ENCODE measurements at places on chromosomes 1 and 21.

DNA sequence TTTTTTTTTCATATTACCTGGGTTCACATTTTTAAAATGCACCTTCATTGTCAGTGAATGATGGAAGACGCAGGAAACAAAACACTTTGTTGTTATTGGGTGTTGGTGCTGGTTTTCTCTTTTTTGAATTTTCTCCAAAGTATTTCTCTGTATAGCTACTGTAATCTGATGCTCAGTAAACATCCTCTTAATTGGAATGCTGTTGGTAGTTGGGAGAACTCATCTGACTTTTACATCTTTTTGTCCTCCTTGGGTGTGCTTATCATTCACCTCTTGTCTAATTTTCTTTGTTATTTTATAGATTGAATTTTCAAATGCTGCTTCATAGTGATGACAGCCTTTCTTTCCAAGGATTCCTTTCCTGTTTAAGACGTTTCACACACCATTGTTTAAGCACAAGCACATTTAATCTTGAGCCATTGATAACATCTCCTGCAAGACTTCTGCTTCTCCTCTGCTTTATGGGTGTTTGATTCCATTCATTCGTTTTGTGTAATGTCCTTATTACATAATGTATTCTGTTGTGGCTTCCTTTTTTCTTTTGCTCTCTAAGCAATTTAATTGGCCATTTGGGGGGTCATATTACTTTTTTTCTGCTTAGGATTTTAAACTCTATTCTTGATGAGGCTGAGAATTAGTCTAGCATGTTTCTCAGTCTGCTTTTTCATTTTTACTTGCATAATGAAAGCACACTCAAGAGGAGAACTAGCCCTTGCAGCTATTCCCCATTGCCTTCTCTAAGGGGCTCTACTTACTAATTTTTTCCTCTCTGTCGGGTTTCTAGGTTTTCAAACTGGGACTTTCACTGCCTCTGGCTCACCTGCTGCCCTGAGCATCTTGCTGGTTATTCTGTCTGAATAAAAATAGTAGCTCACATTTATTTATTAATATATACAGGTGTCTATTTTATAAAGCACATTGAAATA is 42.0 kb upstream of the CD34 start:
- DNase-seq: no peak

GRCh38 chr1:89905395-89906058 is 84.7 kb downstream of the LRRC8D start:
- DNase-seq: no peak

- no peak for DNase-seq
Measured at GRCh38 chr21:45114475-45114874, 40.1 kb downstream of the ADARB1 start.

DNA sequence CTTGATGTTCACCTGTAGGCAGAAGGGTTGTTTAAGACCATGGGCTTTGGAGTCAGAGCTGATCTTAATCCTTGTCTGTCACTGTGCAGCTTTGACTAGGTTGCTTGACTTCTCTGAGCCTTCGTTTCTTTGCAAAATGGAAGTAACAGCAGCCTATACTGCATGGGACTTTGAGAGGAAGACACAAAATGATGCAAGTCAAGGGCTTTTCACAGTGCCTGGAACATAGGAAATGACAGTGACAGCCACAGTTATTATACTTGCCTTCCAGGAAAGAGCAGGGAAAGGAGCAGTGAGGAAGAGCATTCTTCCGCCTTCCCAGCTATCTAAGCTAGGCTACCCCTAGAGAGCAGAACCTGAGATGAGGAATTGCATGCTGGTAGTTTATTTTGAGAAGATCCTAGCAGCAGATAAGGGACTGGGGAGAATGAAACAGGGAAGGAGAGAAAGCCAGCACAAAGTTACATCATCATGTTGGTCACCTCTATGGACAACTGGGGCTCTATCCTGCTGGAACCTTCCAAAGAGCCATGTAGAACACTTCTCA is 3.1 kb downstream of the CSF3R start:
- no peak for DNase-seq

DNA sequence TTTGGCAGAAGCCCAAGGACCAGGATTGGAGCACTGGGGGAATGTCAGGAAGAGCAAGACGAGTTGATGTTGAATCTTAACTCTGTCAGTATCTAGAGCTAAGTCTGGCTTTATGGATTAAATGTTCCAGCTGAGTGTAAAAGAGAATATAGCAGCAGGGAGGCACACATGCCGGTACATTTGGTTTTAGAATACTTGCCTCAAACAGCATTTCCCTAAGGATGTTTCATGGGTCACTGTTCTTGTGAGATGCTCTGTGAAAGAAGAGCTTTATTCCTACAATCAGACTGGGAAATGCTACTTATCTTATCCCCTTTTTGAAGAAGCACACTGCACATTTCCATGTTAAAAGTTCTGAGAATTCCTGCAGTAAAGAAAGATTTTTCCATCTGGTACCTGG is 440.3 kb upstream of the B3GALT2 start:
- no peak for DNase-seq

GRCh38 chr1:5975133-5975880 is 16.9 kb downstream of the NPHP4 start:
- no peak for DNase-seq

DNA sequence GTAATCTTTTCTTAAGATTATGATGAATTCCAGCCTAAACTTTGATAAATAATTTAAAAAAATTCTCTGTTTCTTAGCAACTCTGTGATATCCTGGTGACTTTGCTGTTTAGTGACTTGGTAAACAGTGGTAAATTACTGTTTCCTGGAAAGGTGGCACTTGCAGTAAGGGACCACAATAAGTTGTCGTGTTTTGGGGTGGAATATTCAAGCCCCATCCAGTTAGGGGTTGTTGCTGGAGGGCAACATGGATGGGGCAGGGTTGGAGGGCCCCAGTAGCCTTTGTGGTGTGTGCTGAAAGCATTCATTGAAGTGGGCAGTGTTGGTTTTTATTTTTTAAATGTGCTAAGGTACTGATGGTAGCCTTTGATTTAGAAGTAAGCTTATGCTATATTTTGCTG is 30.3 kb downstream of the PRDM2 start:
- no peak for DNase-seq

DNA sequence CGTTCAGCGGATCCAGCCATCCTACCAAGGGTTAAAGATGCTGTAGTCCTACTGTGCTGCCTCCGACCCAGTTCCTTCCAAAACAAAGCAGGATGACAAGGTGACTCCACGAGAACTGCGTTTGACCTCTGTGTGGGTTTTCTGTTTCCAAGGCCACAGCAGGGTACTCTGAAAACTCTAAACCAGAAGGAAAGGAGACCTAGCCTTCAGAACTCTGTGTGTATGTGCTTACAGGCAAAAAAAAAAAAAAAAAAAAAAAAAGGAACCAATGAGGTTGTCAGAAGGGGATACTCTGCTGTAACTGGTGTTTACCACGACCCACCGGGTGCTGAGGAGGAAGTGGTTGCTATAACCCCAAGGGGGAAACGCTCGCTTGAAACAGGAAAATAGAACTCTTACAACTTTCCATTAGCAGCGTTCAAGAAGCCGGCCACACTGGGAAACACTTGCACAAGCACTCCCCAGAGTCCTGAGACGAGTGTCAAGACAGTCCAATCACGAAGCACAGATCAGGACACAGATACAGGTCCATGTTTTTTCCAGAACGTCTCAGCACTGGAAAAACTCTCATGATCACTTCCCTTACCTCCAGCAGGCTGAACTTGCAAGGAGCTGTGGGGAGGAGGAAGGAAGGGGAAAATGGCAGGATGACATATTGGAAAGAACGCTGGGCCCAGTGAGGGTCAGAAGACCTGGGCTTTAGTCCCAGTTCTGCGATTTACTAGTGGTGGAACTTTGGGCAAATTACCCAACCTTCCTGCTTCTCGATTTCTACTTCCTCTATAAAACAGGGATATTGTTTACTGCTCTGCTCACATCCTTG is 64.0 kb downstream of the ITPKB start:
- peak; percentile 54 for DNase-seq

- DNase-seq: no peak
Measured at GRCh38 chr1:171434717-171435346, 50.5 kb upstream of the PRRC2C start.

GRCh38 chr1:223216531-223217205 is 73.6 kb upstream of the TLR5 start:
- DNase-seq: no peak

DNA sequence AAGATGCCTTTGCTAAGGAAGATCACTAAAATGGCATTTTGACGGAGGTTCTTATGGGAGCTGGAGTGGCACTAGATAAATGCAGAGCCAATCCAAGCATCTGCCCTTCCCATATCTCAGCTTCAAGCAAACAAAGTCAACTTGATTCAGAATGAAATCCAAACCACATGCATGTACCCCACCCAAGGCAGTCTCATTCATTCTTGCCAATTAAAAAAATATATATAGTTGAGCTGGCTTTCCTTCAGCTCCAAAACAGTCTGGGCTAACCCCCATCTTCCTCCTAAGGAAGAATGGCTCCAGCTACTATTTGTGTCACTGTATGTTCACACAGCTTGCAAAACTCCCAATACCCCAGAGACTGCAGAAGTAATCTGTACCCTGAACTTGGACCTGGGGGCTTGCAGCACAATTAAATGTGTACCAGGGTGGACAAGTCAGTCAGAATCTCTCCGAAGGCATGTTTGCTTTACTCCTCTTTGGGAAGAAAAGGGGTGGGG is 35.4 kb downstream of the GPR3 start:
- DNase-seq: no peak

DNA sequence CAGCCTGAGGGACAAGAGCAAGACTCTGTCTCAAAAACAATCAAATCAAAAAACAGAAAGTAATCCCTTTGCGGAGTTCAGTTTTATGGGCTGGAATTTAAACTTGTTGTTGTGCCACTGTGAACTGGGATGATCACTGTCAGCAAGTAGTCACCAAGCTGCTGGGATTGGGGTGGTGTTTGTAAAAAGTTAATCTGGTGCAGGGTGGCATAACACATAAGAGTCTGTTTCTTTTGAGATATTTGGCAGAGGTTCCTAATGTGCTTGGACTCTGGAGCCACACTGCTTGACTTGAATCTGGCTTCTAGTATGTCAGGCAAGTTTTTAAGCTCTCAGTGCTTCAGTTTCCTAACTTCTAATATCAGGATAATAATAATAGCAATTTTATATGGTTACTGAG is 6.6 kb downstream of the CLIC4 start:
- DNase-seq: no peak

DNA sequence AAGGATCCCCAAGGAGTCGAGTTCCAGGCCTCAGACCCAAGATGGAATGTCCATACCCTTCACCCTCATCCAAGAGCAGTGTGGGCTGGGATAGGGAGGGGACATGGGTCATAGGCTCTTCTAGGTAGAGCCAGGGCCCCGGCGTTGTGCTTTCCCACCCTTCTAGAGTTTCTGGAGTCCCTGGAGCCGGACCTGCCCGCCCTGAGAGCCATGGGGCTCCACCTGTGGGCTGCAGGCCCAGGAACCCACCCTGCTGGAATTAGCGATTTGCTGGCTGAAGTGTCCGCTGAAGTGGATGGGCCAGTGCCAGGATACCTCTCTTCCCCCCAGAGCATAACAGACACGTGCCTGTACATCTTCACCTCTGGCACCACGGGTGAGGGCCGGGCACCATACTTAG is 1.1 kb downstream of the SLC27A3 start:
- no peak for DNase-seq

GRCh38 chr1:4778056-4778455 is 123.6 kb downstream of the AJAP1 start:
- DNase-seq: no peak

- DNase-seq: no peak
Measured at GRCh38 chr1:6889875-6890480, 104.7 kb downstream of the CAMTA1 start.

DNA sequence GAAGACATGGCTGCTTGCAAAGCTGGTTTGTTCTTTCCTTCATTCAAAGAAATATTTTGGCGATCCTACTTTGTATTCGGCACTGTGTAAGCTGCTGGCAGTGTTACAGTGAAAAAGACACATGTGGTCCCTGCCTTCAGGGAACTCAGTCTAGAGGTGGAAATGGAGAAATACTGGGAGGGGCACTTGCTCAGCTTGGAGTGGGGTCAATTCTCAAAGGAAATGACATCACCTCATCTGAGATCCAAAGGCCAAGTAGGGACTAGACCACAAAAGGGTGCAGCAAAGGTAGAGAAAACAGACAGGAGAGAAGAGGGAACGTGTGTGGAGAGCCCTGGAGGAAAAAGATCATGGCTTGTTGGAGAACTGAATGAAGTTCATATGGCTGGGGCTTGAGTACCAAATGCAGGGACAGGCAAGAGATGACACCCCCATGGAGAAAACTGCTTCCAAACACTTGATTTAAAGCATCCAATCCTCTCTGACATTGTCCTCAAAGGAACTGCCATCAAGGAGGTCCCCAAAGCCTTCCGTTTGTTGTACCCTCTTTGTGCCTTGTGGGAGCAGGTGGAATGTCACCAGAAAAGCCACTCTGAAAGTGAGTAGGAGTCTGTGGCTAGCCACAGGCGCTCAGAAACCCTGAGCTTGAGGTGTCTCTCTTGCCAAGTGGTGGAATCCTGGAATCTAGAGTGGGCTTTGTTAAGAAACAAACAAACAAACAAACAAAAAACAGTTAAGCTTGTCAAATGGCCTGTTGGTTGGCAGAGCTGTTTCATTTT is 48.3 kb upstream of the TDRD10 start:
- DNase-seq: no peak

DNA sequence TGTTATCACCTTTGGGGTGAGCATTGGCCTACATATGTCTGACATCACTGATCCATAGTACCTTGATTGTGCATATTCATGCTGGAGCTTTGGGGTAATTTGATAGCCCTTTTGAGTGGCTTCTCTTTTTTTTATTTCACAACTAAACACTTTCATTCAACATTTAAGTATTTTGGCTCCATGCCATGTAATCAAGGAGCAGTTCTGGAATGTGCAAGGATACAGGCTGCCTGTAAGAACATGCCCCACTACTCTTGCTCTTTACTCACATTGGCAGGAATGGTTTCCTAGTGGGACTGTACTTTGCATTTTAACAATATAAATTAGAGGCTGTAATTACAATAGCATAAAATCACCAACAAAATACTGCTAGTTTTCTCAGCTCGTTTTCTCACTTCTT is 300.7 kb upstream of the SPAG17 start:
- no peak for DNase-seq

DNA sequence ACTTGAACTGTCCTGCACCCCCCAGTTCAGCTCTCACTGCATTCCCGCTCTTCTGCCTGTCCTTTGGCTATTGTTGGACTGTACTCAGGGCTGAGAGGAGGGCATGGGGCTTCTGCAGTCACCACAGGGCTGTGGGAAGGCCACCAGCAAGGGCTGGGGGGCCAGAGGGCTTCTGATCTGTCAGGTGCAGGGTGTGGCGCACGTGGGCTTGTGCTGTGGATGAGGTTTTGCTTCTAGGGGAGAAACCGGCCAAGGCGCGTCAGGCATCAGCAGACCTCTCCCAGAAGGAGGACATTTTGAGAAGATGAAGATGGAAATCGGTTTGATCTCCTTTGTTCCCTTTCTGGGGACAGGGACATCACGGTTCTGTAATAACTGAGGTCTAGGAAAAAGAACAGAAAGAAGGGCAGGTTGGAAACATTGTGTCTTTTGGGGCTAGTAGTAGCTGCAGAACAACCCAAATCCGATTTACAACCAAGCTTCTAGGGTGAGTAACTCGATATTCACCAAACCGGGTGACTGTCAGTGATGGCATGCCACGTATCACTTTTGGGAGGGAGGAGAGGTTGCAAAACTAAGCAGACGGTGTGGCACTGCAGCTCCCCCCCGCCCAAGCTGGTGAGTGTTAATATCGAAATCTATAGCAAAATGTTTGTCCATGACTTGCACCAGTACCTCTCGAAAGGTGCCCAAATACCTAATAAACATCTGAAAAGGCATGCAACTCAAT is 40.9 kb downstream of the AGPAT3 start:
- DNase-seq: no peak
